ENCODE measurements at places on chromosomes 1 and 21.

DNA sequence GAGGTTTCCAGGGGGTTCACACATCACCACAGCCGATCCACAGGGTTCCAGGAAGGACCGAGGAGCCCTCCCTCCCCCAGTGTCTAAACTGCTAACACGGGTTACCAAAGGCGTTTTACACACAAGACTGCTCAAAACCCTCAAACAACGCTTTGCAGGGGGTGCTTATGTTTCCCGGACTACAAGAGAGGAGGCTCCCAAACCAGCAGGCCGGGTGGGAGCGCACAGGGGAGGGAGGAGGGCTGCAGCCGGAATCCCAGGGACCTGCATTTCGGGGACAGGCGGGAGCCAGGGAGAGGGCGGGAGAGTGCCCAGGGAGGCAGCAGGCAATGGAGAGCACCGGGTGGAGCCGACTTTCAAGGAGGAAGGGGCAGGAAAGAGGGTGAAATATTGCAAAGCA is 50.8 kb downstream of the ACBD3 start:
- peak; percentile 62 for DNase-seq

DNA sequence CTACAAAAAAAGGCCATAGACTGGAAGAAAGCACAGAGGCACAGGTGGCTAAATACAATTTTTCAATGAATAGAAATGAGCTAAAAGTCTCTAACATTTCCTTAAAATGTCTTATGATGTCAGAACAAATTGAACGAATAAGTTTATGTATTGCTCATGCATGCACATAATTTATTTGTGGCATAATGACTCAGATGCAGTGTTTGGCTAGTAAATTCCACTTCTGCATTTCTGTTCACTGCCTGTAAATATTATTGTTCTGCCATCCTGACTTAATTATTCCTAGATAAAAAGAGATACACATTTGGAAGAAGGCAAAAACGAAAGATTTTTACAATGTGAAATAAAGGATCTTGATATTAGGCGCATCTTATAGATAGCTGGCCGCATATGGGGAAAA is 26.6 kb upstream of the EXO1 start:
- DNase-seq = no peak

- no peak for DNase-seq
These were observed 84.7 kb downstream of the OBSCN start for GRCh38 chr1:228292609-228292911.

GRCh38 chr1:47474278-47475193 is 36.7 kb downstream of the FOXD2 start:
- DNase-seq = no peak

GRCh38 chr21:25307489-25307888 is 299.8 kb downstream of the MRPL39 start:
- DNase-seq = no peak

DNA sequence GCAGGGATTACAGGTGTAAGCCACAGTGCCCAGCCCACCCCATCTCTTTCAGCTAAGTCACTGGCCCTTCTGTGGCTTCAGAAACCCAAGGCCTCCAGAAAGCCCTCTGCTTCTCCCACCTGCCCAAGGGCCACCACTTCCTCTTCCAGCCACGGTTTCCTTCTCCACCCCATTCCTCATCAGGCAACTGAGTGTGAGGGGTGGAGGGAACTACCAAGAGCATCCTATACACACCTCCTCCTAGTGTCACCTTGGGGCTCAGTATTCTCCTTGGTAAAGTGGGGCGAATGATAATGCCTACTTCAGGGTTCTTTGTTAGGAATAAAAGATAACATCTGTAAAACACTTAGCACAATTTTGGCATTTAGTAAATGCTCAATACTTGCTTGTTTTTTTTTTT is 30.0 kb downstream of the KNCN start:
- no peak for DNase-seq

- peak; percentile 79 for DNase-seq
These were observed 12.6 kb downstream of the PYCR2 start for GRCh38 chr1:225911191-225912130.

- DNase-seq = peak; percentile 3
These were observed 141.9 kb upstream of the TNR start for GRCh38 chr1:175885326-175885725.

GRCh38 chr21:43353282-43354025 is 73.5 kb downstream of the SIK1 start:
- DNase-seq = no peak

- no peak for DNase-seq
These were observed 27.3 kb downstream of the CDCP2 start for GRCh38 chr1:54125386-54126070.

Data from sigmoid colon (tissue), 7 donors.